ENCODE measurements at places on chromosomes 3 and 15.

GRCh38 chr15:100835636-100836035 lies 44.0 kb upstream of the ALDH1A3 start:
- no peak for DNase-seq

DNA sequence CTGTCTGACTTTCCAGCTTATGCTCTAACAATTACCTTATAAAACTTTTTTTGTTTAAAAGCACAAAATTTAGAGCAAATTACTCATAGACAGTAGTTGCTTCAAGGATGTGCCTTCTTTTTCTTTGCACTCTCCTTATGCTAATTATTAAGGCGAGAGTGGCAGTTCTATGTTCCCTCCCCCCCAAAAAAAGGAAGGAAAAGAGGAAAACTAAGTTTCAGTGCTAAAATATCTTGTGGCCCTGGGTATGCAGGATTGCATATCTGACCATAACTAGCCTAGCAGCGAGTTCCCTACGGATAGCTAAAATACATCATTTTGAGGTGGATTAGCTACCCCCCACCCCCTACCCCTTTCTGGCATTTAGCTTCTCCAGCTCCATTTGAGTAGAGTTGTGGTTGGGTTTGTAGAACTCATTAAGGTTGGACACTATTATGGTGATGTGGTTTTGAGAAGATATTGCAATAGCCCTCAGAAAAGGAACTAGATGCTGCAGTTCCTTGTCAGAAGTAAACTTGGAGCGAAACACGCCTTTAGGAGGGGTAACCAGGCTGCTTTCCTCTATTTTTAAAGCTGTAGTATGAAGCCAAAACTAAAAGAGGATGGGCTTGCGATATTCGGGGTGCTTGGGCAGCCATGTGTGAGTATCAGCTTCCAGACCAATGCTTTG lies 174.6 kb downstream of the AKAP13 start:
- no peak for DNase-seq

DNA sequence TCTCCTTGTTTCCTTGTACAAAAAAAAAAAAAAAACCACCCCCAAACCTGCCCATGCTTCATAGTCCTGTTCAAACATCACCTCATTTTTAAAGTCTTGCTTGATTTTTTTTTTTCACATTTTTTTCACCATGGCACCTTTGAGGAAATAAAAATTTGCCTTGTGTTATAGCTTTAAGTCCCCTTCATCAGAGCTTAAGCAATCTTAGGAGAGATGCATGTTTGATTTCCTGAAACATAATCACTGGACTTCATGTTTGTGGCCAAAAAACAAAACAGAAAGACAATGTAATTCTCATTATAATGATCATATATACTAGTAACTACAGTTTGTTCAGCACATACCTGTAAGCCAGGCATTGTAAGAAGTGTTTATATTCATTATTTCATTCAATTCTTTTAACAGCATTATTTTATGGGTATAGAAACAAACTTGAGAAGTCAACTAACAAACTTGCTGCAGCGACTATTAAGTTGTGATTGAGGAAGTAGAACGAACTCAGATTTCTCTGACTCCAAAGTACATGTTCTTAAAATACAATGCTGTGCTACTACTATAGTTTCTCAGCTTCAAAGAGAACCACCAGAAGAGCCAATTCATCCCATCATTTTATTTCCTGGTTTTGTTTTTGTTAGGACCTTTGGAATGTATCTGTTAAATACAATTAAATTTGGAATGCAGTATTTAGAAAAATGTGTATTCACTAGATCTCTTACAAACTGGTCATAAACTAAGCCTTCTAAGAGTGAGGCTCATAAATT lies 203.8 kb downstream of the TCF12 start:
- DNase-seq: no peak

GRCh38 chr15:51350723-51351122 lies 9.3 kb downstream of the GLDN start:
- no peak for DNase-seq

- no peak for DNase-seq
Observed at GRCh38 chr3:127157171-127157828, 35.6 kb upstream of the PRR23E start.

DNA sequence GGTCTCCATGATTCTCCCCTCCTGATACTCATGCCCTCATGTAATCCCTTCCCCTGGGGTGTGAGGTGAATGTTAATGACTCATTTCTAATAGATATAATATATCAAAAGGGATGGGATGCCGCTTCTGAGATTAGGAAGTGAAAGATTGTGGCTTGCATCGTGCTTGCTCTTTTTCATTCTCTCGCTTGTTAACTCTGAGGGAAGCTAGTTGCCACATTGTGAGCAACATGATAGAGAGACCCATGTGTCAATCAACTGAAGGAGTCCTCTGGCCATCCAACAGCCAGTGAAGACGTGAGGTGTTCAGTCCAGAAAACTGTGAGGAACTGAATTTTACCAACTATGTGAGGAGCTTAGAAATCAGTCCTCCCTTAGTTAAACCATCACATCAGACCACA lies 28.9 kb upstream of the DRD3 start:
- DNase-seq: no peak

GRCh38 chr15:92979011-92979701 lies 79.0 kb downstream of the CHD2 start:
- DNase-seq: no peak

- no peak for DNase-seq
Observed at GRCh38 chr15:38266247-38266986, 13.8 kb downstream of the SPRED1 start.

GRCh38 chr3:3196148-3196861 lies 16.8 kb upstream of the CRBN start:
- peak; percentile 49 for DNase-seq

DNA sequence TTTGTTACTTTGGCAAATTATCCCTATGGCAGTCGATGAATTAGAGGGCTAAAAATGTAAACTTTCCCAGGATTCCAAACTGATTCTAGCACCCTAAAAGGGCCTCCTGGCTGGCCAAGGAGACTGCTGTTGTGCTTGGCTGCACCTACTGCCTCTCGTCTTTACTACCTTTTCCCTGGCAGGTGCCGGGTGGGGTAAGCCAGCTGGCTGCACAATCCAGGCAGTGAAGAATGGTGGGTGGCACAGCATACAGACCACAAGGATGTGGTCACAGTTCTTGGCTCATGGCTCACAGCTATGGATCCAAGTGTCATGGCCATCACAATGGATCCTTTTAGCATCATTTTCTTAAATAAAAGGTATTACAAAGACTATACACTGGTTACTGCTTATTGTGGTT lies 20.7 kb upstream of the SLC25A26 start:
- DNase-seq: no peak

- DNase-seq: no peak
Observed at GRCh38 chr3:43214616-43215015, 71.7 kb upstream of the SNRK start.

GRCh38 chr3:129421236-129421883 lies 7.1 kb downstream of the EFCAB12 start:
- DNase-seq: no peak

DNA sequence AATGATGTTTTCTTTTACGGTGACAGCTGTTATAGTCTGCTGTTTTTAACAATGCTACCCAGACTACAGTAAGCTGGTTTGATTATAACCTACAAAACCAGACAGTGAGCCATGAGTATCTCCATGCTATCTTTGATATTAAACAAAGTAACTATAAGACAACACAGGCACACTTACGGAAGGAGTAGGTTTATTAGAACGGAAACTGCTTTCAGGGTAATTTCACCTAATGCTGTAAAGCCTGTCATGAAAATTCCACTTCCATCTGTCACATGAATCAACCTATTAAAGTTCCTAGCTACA lies 33.0 kb downstream of the VPS13C start:
- DNase-seq: no peak

- no peak for DNase-seq
Observed at GRCh38 chr15:45386974-45387373, 8.6 kb upstream of the GATM start.

DNA sequence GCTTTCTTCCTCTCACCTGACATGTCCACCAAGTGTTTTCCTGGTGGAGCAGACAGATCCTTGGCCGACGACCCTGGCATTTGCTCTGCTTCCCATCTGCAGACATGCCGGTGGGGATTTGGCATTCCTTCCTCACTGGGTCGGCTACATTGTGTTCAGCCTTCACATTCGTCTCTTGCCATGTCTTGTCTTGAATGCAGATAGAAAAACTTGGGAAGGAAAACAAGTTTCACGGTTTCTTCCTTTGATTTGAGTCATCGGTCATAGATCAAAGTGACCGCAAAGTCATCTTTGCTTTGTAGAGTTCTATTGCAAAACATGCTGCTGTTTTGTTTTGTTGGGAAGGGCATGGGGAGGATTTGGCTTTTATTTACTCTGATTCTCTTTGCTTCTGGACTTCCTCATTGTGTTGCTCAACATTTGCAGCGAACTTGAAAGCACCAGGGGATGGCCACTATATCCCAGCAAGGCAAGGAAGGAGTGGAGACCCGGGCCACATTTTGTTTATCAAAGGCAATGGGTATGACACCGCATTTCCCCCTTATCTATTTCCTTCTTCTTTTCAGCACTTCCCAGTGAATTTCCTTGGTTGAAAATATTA lies 321.3 kb downstream of the CACNA2D3 start:
- DNase-seq: no peak

- no peak for DNase-seq
Observed at GRCh38 chr3:184942735-184943134, 130.8 kb downstream of the VPS8 start.

DNA sequence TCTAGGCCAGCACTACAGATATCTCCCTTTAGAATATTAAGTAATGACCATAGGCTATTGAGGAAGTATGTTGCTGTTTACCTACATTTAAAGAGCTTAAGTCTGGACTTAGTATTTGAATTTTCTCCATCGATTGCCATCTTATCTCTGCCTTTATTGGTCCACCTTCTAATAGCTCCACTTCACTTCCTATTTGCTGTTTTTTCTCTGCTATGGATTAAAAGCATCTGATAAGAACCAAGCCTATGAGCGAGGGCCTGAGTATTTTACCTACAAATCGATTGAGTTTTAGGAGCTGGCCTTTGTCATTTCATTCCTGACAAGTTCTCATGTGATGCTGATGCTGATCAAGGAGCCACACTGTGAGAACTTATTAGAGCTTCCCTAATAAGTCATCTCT lies 52.6 kb upstream of the AKAP13 start:
- no peak for DNase-seq

GRCh38 chr3:85483986-85484385 lies 525.2 kb downstream of the CADM2 start:
- DNase-seq: no peak

DNA sequence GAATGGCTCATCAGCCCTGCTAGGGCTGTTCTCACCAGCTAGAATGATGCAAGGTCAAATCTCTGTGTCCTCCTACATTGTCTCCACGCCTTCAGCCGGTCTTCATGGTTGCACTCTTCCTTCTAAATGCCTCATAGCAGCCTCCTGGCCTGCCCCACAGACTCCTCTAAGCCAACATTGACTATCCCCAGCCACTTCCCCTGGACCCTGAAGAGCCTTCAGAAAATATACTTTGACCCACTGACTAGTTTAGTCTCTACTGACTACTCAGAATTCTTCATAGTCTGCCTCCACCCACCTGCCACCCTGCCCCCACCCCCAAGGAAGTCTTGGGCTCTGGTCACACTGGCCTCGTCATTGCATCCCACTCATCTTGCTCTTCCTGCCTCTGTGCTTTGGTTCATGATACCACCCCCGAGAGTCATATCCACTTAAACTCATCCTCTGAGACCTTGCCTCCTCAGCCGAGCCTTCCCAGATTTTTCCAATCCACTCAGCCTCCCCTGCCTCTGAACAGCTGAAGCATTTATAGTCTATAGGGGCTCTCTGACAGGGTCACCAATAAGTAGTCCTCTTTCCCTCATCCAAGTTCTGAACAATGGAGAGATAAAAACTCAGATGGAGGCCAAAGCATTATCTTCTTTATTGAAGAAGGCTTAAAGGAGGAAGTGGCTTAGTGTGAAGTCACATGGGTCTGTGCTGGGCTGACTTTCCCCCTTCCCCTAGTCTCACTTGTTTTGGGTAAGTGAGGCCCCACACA lies 9.5 kb upstream of the DOCK3 start:
- peak; percentile 74 for DNase-seq

DNA sequence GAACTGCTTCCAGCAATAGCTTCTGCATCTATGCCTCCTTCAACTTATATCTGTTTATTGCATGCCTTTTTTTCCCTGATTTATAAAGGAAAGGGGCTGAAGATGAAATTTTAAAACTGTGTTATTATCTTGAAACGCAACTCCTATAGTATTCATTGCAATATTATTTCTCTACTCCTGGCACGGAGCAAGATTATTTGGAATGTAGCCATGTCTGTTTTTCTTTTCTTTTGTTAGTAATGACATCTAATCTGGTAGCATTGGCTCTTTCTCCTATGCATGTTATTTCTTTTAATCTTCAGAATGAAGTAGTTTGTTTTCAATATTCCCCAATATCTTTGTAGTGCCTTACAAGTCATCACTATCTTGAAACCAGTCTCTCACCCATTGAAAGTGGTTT lies 33.6 kb downstream of the KCNMB2 start:
- no peak for DNase-seq

DNA sequence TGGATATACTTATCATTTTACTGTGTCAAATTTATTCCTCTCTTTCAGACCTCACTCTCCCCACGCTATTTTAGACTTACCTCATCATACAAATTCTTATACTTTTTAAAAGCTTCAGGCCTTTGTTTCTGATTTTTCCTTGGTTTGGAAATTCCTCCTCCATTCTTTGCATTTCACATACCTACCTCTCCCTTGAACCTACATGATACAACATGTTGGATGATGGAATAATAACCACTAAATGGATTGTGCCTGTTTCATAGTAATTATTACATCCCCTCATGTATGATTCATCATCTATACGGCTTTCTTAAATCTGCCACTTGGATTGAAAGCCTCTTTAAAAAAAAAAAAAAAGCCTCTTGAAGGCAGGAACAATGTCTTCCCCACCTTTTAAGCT lies 24.6 kb downstream of the TRIP4 start:
- DNase-seq: no peak

GRCh38 chr3:124438813-124439212 lies 291.4 kb upstream of the UMPS start:
- no peak for DNase-seq

DNA sequence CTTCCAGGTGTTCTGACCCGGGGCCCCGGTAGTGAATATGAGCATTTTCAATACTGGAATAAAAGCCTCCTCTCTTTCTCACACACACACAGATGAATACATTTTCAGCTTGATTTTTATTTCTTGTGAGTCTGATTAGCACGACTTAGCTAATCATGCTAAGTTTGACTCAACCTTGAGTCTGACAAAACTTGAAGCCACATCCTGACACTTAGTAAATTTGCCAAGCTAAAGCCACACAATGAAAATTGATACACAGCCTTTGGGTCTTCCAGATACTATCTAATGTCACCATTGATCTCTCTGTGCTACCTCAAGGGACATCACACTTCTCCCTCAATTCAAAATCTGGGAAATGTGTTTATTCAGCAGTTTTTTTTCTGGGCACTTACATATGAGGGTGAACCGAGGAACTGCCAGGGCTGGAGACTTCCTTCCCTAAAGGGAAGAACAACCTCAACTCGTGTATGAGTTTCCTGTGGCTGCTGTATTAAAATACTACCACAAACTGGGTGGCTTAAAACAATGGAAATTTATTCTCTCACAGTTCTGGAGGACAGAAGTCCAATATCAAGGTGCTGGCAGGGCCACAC lies 18.6 kb downstream of the TMEM266 start:
- DNase-seq: no peak

- DNase-seq: peak; percentile 0
Observed at GRCh38 chr15:77026501-77027110, 31.7 kb downstream of the PSTPIP1 start.

GRCh38 chr3:103393395-103394186 lies 958.8 kb downstream of the ZPLD1 start:
- no peak for DNase-seq
